D721Med (cell line): ENCODE measurements at places on chromosomes 5 and 9.

DNA sequence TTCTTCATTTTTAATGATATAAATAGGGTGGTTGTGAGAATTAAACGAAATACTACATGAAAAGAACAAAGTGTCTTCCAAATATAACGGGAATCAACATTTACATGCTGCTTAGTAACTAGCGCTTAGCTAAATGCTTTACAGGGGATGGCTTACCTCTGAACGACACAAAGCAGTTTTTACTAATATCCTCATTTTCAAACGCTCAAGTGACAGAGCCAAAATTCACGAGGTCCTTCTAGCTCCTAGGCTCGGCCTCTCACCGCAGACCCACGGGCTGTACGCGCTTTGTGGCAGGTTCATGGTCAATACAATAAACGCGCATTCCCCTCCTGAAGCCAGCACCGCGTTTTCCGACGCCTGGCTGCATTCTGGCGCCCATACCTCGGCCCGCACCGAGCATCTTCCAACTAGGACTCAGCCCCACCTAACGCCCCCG is 442 bp downstream of the ZNF510 start:
- no peak for DNase-seq

GRCh38 chr9:137286975-137287383 is 9.5 kb downstream of the TOR4A start:
- no peak for DNase-seq

- DNase-seq, result peak; percentile 35
Measured at GRCh38 chr5:112960315-112960714, 16.3 kb upstream of the DCP2 start.

DNA sequence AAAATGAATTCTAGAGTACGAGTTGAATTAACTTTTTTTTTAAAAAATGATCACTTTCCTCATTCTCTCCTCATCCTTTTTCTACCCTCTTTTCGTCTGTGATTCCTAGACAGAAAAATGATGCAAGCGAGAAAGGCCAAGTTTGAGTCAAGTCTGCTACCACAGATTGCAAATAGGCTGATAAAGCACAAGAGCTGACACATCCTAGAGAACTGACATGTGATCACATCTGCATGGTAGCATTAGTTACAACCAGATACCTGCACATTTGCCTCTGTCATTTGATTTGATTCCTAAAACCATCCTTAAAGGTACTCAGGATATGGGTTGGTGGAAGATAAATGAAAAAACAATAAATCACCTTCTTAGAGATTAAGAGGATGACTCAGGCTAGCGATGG is 225.4 kb upstream of the PPP1R2B start:
- no peak for DNase-seq

GRCh38 chr5:9467199-9468059 is 78.4 kb downstream of the SEMA5A start:
- DNase-seq, result no peak

DNA sequence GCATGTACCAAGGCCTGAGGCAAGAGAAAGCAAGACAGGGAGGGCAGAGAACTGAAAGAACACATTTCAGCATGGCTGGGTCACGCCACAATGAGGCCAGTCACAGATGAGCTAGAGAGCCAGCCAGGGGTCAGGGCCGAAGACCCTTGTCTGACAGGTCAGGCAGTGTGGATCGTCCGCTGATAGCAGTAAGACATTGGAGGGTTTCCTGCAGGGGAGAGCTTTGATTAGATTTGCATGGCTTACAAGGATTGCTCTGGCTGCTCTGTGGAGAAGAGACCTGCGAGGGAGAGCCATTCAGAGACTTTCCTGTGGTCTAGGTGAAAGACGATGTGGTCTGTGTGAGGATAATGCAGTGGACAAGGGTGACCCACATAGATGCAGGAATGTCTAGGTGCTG is 93.1 kb downstream of the RALGPS1 start:
- no peak for DNase-seq

- no peak for DNase-seq
Measured at GRCh38 chr5:81794226-81794625, 43.3 kb upstream of the SSBP2 start.

DNA sequence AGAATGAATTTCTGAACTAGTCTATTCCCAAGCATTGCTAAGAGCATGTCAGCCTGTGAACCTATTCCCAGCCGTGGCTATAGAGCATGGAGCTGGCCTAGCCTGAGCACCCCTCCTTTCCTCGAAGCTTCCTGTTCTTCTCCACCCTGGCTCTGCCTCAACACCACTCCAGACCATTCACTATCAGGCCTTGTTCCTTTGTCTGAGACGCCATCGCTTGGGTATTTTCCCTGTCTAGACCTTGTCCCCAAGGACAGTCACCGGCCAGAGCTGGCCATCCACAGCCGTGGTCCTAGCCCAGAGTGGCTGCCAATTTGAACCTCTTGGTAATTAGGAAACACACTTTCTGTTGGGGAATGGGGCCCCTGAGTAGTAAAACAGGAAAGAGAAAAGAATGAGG is 105.8 kb downstream of the LIFR start:
- no peak for DNase-seq

DNA sequence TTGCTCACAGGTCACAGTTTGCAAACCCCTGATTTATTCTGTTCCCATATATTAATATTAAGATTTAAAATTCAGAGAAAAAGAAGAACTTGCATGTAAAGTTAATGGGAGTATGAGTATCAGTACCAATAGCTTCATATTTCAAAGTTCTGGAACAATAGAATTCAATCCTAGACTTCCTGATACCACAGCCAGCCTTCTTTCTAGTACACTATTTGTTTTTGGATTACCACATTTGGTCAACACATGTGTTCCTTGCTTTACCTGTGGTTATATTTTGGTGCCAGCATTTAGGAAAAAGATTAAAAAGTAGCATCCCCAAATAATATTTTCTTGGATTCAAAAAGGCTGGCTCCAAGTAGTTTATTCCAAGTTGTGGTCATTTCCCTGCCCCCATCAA is 49.5 kb downstream of the SPINK5 start:
- no peak for DNase-seq

GRCh38 chr5:147998704-147999103 is 65.1 kb upstream of the SPINK5 start:
- no peak for DNase-seq

DNA sequence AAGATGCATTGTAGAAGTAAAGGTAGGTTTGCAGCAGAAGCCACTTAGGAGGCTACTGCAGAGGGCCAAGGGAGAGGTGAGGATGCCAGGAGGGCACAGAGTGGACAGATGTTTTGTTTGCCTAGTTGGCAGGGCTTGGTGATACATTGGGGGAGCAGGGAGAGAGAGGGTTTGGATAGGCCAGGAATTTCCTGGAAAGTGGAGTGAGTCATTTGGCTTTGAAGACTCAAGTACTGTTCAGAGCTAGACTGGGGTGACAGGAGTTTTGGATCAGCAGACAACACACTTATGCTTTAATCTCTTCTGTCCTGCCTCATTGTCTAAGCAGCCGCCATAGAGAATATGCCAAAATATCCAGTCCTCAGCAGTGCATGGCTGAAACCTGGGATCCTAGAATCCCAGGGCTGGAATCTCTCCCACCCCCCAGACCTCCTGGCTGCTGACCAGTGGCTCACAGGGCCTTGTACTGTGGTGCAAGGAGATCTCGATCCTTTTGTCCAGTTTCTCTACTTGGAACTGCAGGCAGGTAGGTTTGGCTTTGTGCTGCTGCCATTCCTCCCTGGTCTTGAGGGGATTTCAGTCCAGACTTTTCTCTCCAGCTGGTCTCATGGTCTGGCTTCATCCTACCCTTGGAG is 11.0 kb downstream of the TMEM268 start:
- DNase-seq, result no peak

DNA sequence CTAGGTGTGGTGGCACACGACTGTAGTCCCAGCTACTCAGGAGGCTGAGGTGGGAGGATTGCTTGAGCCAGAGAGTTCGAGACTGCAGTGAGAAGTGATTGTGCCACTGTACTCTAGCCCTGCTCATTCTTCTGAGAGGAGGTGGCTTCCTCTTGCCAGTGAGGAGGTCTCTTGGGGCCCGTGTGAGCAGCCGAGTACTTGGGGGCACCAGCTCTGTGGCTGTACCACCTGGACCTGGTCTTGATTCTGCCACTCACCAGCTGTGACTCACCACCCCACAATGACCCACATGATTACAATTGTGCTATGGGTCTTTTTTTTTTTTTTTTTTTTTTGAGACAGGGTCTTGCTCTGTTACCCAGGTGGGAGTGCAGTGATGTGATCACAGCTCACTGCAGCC is 18.0 kb upstream of the CRB2 start:
- DNase-seq, result no peak

DNA sequence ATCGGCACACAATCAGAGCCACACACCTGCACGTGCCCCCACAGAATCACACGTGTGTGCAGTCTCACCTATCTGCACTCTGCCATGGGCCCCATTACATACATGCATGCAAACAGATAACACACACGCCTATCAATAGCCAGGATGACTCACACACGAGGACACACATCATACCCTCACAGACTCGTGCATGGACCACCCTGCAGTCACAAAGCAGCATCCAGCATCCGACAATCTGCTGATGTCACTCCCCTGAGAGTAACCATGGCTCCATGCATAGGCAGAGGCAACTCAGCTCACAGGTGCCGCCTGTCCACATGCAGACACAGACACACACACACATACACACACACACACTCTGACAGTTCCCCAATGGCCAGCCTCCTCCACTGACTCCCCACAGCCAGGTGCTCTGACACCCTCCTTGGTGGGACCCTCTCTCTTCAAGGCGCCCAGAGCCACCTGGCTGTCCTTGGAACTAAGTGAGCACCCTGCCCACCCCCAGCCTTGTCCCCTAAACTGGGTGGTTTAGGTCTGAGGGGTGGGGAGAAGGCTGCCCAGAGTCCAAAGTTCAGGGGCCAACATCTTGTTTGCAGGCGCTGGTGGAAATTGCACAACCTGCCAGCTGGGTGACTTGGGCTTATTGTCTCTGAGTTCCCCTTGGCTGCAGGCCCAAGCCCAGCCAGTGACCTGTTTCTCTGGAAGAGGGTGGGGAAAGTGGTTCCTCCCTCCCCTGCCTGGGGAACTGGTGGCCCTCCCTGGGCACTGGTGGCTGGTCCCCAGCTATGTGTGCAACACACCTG is 34.6 kb upstream of the NEK6 start:
- no peak for DNase-seq

- DNase-seq, result no peak
Measured at GRCh38 chr9:41229408-41230401, 40.6 kb upstream of the ZNG1F start.

DNA sequence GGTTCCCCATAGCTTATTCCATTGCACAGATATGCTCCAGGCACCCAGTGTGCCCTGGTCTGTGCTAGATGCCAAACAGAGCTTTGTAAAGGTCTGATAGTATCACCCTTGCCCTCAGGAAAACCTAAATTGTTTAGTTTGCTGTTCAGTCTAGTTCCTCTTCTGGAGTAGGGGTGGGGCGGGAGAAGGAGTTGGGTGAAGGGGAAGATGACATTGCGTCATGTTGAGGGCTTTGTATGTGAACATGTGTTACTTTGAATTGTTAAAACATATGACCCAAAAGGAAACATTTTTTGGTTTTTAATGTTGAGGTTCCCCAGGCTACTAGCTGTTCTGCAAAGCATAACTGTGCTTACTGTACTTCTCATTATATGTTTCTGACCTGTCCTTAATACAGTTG is 40.6 kb downstream of the HACD4 start:
- DNase-seq, result no peak

DNA sequence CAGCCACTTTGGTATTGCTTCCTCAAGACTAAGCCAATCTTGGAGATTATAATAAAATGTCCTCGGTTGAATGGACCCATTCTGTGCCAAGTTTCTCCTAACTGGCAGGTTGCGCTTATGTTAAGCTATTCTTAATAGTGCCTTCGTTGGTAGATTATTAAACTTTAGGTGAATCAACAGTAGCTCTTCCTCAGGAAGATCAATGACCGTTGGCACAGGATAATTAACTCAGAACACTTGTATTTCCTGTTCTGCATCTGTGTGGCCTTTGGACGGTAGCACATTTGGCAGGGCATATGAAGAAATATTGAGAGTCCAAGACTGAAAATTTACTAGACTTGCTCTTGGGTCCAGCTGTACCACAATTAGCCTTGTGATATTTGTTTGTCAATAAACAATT is 402.9 kb downstream of the MLLT3 start:
- no peak for DNase-seq

GRCh38 chr5:1918488-1919208 is 35.9 kb upstream of the IRX4 start:
- no peak for DNase-seq

DNA sequence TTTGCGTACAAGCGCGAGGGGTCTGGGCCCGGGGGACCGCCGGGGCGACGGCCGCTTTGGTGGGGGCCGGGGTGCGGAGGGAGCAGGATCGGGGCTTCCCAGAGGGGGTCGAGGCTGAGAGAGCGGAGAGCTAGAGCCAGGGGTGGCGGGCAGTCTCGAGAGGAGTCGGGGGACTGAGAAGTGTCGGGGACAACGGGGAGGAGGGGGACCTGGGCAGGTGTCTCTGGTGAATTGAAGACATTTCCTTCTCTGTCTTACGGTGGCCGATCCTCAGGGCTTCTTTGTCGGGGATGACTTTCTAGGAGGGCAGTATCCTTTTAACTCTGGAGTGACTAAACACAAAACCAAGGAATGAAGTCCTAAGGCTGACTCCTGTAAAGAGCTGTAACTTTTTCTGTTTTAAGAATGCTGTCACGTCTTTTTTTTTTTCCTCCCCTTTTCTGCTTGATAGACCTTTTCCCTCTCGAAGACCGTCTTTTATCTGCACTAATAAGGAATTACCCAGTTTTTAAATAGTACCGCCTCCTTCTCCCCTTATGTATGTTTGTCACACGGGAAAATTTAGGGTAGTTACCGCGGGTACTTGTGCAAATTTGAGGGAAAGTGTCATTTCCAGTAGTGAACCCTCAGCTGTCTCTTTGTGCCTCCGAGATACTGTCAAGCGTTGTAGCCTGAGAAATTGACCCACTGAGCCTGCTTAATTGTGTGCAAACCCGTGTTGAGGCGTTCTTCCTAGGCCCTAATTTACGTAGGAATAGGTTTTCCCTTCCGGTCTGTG is 822 bp downstream of the DENND4C start:
- no peak for DNase-seq

DNA sequence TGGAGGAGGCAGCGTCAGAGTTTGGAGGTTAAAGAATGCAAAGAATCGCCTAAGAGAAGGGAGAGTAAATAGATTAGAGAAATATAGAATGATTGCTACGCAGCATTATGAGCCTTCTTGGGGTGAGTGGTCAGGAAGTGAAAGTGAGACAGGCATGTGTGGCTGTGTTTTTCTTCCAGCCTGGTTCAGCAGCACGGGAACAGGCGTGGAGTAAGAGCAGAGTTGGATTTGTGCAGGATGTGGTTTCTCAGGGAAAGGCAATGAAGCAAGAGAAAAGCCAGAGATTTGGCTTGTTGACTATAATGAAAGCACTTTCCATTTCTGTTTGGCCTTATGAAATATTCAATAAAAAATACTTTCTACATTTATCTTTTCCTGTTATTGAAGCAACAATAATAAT is 34.3 kb upstream of the FRMD3 start:
- no peak for DNase-seq

DNA sequence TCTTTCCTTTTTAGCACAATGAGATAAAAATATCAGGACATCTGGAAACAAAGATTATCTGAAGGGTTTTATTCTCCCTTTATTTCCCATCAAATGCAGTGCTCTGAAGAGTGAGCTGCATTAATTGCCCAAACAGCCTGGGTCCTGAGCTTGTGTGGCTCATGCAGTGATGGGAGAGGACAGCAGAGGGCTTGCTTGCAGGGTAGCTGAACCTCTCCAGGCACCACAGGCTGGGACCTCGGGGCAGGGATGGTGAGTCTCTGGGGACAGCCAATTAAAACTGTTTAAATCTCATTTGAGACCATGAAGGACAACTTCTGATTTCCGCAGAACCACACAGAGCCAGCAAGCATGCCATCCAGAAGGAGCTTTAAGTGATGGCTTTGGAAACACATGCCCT is 71.2 kb downstream of the PLAC8L1 start:
- no peak for DNase-seq

- DNase-seq, result no peak
Measured at GRCh38 chr5:153543288-153543687, 52.8 kb downstream of the GRIA1 start.
